ENCODE measurements at places on chromosomes 1 and 21.

DNA sequence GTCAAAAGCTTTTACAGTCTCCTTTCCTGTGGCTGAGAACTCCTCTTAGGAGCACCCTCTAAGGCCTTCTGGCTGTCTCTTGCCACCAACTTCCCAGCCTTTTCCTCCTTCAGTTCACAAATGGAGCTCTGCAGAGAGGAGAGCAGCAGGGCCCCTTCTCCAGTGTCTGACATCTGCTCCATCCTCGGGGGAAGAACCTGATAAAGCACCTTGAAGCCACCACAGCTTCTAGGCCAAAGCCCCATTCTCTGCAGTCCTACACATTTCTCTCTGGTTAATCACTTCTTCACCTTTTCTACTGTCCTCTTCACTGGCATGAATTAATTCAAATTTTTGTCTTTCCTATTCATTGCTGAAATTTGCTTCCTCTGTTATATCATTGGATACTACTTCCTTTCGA is 378.1 kb upstream of the POU3F1 start:
- no peak for DNase-seq

GRCh38 chr1:173285048-173285447 is 77.9 kb upstream of the TNFSF4 start:
- no peak for DNase-seq

DNA sequence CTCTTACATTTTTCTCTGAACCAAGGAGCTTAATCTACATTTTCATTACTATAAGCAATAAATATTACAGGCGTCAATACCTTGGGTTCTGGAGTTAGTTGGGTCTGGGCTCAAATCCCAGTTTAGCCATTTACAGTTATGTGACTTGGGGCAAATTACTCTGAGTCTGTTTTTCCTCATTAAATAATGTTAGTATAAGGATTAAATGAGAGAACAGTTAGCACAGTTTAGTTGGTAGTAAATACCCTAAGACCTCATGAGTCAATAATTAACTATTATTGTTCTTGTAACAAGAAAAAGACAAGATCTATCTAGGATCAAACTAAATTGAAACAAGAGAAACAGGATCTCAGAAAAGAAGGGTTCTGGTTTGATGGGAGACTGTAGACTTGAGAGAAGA is 4.6 kb downstream of the C1orf116 start:
- no peak for DNase-seq

DNA sequence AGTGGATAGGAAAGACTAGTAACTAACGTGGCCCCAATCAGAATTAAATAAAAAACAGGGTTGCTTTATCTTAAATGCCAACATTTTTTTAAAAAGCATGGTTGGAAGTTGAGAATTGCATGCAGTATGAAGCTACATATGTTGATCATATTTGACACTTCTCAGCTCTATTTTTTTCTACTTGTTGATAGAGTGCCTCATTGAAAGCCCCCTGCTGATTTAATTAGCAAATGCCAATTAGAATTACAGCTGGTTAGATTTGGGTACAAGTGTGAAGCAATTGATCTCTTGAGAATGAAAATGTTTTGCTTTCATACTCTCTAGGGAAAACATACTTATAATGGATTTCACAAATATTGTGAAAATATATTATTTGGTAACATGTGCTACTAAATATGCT is 40.5 kb downstream of the CHD1L start:
- DNase-seq: no peak

GRCh38 chr21:26715116-26715515 is 130.1 kb downstream of the ADAMTS1 start:
- no peak for DNase-seq

- no peak for DNase-seq
Measured at GRCh38 chr1:203026031-203026665, at the start of gene PPFIA4. PPFIA4 (plus strand) TSS chr1:203026491; CDS start chr1:203039009, 12,518 bp downstream.

GRCh38 chr1:167463080-167463479 is 55.2 kb downstream of the CD247 start:
- DNase-seq: no peak

DNA sequence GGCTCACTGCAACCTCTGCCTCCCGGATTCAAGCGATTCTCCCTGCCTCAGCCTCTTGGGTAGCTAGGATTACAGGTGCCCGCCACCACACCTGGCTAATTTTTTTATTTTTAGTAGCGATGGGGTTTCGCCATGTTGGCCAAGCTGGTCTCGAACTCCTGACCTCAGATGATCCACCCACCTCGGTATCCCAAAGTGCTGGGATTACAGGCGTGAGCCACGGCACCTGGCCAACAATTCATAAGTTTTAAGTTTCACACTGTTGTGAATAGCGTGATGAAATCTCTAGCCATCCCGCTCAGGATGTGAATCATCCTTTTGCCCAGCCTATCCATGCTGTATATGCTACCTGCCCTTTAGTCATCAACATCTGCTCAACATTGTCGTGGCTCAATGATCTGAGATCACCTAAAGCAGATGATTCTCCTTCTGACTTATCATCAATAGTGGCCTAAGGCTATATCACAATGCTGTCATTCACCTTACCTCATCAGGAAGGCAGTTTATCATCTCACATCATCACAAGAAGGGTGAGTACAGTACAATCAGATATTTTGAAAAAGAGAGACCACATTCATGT is 2.6 kb downstream of the PFDN2 start:
- DNase-seq: peak; percentile 32

- no peak for DNase-seq
Measured at GRCh38 chr1:23004112-23004511, 11.5 kb downstream of the TEX46 start.

DNA sequence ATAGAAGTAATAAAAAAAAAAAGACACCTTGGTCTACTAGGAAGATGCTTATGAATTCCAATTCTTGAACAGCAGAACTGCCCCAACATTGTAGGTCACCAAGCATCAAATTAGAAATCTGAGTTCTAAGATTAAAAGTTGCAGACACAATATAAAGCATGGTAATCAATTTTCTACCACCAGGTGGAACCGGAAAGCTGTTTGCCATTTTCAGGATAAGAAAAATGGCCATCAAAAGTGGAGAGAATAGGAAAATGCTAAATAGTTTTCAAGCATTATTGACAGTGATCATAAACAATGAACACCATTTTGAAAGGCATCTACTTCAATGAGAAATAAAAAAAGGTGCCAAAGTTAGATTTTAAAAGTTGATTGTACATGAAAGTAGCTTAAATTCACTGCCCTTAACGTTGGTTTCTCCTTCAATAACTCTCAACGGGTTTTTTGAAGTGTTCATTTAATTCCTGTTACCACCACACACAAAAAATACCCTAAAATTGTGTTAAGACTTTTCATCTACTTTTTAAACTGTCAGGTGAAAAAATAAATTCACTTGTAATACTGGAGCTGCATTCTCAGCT is 252.9 kb downstream of the KCNT2 start:
- peak; percentile 3 for DNase-seq

GRCh38 chr1:66527686-66528085 is 6.3 kb upstream of the SGIP1 start:
- no peak for DNase-seq

DNA sequence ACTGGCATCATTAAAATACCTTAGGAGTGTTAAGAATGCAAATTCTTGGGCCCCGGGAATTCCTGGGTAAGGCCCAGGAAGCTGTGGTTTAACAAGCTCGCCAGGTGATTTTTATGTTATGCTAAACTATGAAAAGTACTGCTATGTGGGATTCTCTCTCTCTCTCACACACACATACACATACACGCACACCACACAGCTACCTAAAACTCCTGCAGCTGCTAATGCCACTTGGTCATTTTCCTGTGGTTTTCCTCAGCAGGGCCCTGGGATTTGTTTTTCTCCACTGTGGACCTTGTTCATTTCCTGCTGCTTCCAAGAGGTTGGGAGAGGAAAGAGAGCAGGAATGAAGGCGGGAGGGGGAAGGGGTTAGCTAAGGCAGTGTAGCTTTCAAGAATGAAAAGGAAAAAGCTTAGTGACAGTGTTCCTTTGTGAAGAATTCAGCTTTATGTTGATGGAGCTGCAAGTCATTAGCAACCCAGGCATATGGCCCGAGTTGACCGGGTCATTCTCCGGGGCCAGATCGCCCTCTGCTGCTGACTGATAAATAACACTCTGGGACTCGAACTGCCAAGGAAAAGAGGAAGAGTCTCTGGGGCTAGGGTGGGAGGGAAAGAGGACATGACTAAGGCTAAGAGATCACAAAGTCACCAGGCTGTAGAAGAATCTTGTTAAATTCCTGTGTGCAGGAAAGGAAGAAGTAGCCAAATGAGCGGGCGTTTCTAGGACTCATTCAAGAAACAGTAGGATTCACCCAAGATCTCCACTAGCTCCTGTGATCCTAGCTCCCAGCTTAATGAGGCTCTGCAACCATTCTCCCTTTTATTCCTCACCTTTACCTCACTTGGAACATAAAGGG is 30.5 kb upstream of the LRIG2 start:
- peak; percentile 68 for DNase-seq

- no peak for DNase-seq
Measured at GRCh38 chr1:63068626-63069025, 253.7 kb upstream of the FOXD3 start.

DNA sequence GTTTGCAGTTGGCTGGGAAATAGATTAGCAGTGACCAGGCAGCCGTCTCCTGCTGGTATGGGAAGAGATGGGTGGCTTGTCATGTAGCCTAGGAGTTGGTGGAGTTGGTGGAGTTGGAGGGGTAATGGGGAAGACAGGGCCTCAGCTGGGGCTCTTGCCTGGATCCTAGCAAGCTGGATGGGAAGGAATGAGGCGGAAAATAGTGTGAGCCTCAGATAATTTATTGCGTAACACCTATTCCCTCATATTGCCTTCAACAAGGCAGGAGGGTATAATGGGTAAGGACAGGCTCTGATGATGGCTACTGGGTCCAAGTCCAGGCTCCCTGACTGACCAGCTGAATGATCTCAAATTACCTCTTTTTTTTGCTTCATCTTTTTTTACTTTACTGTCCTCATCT is 12.6 kb downstream of the MAP7D1 start:
- no peak for DNase-seq

DNA sequence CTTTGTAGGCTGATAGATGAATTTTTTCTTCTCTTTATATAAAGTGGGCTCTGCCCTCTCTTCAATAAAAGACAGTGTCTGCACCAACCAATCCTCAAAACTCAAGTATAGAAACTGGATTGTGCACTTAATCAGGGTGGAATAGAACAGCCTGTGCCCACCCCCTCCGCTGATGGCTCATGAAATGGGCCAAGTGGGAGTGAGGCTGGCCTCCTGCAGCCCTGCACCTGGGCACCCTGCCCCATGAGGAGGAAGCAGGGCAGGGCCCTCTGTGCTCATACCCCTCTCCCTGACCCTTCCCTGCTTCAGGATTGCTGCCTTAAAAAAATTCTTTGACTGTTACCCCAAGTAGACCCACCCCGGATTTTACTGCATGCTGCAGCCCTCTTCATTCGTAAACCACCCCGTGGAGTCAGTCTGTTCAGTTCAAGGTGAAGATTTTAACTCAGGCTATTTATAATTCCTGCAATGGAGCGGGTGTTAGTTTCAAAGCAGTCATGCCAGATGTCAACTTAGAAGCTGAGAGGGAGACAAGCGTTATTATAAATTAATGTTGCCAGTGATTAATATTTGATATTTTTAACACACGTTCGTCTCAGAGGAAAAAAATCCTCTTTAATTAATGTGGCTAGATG is 15.8 kb downstream of the PROK1 start:
- no peak for DNase-seq

- no peak for DNase-seq
Measured at GRCh38 chr1:94999456-95000131, 72.7 kb upstream of the CNN3 start.

GRCh38 chr1:205678286-205679111 is 1.8 kb downstream of the SLC45A3 start:
- DNase-seq: no peak

DNA sequence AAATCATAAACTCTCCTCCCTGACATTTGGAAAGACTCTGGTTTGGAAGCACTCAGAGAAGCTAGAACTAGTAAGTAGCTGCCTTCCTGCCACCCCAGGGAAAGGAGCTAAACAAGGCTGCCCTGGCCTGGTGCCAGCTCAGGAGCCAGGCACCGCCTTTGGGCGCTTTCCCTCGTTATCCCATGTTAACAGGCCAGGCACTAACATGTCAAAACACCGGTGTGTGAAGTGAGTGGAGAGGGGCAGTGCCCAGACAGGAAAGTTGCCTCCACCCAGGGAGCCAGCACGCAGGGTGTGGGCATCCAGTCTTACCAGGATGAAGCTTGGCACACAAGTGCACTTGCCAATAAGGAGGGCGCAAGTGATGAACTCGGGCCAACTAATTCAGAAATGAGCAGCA is 346.8 kb downstream of the RRAGC start:
- DNase-seq: no peak

DNA sequence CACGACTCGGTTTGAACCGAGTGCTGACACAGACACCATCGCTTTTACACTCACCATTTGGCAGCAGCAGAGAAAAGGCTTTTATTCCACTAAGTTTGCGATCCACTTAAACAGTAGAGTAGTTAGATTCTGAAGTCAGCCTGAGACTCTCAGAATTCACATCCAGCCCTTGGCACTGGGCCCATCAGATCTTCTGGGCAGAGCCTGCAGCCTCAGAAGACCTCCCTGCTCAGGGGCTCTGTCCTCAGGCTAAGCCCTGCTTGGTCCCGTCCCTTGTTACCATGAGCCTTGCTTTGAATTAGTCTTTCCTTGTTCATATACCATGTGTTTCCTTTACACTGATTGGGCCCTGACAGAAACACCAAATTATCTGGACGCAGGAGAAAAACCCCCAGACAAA is 41.4 kb upstream of the AJAP1 start:
- no peak for DNase-seq

DNA sequence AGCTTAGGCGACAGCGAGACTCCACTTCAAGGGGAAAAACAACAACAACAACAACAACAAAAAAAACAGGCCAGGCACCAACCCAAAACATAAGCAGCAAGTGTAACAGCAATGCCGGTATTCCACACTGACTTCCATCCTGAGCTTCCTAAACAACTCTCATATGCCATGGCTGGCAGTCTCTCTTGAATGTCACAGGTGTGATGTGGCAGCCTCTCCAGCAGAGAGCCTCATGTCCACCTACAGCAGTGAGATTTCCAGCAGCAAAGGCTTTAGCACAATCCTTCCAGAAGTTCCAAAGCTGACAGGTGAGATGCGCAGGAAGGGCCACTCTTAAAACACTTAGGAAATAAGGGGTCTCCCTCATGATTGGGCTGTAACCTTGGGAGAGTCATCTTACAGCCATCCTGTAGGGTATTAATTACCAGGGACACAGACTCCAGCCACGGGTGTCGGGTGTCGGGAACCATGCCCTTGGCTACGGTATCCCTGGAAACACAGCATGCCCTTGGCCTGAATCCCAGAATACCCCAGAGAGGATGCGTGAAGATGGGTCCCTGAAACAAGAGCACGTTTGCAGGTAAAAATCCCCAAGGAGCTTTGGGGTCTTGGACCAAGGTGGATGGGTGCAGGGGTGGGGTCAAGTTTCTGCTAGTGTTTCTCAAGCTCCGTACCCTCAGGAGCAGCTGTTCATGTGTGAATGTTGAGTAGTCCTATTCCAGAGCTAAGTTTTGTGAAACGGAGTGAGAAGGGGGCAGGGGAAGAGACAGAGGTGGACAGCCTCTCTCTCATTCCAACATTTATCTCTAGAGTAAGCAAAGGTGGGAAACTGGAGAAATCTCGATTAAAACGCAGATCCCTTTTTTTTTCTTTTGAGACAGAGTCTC is 31.4 kb downstream of the CLSTN1 start:
- no peak for DNase-seq
